ENCODE measurements at places on chromosomes 1 and 21.

- DNase-seq: no peak
Observed at GRCh38 chr1:201652181-201652580, 113.3 kb downstream of the NAV1 start.

GRCh38 chr1:24554714-24555113 lies 1.2 kb upstream of the NCMAP start:
- DNase-seq: no peak

DNA sequence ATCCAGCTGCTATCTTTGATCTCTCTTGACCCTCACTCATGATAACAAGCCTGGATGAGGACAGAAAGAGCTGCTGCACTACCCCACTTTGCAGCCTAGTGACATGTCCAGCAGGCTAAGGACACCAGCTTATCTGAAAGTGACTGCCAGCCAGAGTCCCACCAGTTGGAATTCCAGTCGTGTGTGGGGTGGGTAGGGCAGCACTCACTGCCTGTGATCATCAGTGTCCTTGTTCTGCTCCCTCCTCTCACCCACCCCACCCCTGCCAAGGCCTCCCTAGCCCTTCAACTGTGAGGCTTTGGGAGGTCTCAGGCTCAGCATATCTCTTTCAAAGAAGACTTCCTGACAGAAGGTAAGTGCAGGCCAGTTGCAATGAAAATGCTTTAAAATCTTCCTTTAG lies 15.5 kb upstream of the NMNAT2 start:
- DNase-seq: no peak

DNA sequence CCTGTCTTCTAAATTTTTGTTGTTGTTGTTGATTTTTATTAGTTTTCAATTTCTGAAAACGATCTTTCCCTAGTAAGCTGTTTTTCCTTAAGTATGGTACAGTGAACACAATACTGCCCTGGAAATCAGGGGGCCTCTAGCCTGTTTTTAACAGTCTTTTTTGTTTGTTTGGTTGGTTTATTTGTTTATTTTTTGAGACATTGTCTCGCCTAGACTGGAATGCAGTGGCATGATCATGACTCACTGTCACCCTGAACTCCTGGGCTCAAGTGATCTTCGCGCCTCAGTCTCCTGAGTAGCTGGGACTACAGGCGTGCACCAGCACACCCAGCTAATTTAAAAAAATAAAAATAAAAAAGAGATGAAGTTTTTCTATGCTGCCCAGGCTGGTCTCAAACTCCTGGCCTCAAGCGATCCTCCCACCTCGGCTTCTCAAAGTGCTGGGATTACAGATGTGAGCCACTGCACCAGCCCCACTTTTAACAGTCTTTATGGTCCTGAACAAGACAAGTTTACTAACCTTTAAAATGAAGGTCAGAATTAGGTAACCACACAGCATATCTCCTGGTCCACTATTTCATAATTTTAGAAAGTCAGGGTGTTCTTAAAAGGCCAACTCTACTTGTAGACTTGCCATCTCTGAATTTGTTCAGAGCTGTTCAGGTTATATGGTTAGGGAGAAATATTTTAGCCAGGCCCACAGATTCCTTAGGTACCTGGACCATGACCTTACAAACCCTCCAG lies 35.4 kb downstream of the TBCE start:
- no peak for DNase-seq

GRCh38 chr1:68958958-68959357 lies 462.1 kb upstream of the DEPDC1 start:
- DNase-seq: no peak

- DNase-seq: no peak
Observed at GRCh38 chr1:34140011-34140676, 24.9 kb downstream of the CSMD2 start.

DNA sequence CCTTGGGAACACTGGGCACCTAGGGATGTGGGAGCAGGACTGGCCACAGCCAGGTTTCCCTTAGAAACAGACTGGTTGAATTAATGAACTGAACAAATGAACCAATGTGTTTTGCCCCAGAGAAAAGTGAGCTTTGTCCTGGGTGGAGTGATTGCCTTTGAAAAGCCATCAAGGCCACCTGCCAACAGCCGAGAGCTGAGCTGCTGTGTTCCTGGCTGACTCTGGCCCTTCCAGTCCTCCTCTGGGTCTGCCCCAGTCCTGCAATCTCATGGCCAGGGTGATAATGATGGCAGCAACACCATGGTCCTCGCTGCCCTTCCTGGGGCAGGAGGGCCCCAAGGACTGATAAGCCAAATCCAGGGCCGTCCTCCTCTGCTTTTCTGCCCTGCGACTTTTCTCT lies 18.2 kb upstream of the GJA9 start:
- no peak for DNase-seq

- DNase-seq: no peak
Observed at GRCh38 chr1:143735764-143736461, 235.9 kb downstream of the FAM72C start.

DNA sequence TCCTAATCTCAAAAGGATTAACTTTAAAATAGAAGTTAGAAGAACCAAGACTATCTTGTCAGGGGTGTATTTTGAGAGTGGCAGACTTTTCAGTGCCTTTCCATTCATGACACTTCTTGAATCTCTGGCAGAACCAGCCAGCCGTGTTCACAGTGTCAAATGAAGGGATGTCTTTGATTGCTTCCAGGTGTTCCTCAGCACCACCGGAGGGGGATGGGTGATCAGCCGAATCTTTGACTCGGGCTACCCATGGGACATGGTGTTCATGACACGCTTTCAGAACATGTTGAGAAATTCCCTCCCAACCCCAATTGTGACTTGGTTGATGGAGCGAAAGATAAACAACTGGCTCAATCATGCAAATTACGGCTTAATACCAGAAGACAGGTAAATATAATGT lies 32.3 kb downstream of the FMO1 start:
- DNase-seq: no peak

DNA sequence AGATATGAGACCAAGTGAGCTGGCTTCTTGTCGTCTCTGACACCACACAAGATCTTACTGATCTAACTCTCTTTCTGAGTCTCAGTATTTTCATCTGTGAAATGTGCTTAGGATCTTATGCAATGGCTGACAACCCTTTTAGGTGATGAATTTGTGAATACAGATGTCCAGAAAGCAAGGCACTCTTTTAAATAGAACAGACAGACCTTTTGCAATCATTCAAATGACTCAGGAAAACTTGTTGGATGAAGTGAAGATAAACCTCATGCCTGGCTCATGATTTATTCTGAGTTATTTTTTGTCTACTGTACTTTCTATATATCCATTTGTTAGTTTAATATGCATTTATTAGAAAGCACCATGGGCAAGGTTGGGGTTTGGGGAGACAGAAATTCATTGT lies 411.3 kb downstream of the PTPRU start:
- no peak for DNase-seq

- no peak for DNase-seq
Observed at GRCh38 chr1:32357614-32358013, 4.7 kb downstream of the FAM229A start.
